ENCODE measurements at places on chromosomes 4 and X.

GRCh38 chr4:87035881-87036509 lies 101.2 kb downstream of the AFF1 start:
- no peak for DNase-seq

- DNase-seq, result no peak
These were observed 5.3 kb downstream of the SLC16A2 start for GRCh38 chrX:74426615-74427014.

GRCh38 chr4:118743867-118744266 lies 58.7 kb downstream of the METTL14 start:
- no peak for DNase-seq

DNA sequence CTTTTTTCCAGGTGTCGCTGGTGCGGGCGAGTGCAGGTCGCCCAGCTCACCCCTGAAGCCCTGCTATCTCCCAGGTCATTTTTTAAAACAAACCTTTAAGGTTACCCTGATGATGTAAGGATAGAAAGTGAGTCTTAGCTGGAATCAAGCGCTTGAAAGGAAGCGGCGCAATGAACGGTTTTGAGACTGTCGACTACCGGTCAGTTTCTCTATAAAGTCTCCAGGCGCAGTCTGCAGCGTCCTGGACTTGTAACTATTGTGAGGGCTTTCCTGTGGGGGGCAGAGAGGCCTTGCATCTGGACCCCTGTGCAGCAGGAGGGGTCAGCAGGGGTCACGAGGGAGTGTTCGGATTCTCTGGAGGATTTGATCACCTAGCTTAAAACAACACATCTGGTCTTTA lies 1.6 kb downstream of the KIT start:
- no peak for DNase-seq

DNA sequence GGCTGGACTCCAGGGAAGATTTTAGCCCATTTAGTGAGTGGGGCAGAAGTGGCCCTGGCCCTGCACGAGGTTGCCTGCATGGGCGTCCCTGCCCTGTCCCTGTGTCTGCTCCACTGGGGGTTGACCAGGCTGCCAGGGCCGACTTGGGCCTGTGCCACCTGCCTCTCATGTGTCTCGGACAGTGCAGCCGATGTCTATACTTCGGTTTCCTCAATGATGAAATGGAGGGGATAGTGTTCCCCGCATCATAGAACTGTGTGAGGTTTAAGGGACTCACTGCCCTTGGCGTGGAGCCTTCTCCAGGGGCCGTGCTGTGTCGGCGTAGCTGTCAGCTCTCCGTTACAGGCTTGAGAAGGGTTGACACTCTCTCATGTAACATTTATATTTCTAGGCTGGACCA lies 27.0 kb upstream of the MSANTD1 start:
- DNase-seq, result no peak

GRCh38 chr4:108398836-108399235 lies 221.5 kb upstream of the RPL34 start:
- DNase-seq, result no peak

DNA sequence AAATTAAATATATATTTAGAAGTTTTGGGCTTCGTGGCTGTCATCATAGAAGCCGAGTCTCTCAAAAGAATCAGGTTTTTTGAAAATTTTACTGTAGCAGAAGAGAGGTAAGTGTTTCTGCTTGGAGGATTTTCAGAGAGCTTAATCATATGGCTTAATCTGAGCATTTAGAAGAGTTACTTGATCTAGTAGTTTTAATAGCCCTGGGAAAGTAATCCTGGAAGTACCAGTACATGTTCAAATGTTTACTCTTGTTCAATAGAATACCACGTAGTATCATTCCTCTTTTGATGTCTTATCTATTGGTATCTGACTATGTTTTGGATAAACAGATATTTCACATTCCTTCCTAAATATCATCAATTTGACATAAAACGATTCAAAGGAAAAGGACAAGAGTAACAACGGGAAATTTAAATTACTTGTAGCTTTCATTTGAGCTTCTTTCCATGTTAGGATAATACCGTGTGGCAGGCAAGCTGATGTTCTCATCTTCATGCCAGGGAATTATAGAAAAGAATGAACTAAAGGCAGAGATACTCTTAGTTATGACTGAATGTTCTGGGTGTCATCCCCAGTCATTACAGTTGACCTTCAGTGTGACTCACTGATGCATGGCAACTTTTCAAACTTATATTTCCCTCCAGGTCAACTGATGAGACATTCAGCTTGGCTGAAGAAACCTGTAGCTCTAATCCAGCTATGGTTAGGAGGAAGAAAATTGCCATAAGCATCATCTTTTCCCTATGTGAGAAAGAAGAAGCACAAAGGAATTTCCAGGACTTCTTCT lies 89.8 kb downstream of the FNIP2 start:
- DNase-seq, result no peak

DNA sequence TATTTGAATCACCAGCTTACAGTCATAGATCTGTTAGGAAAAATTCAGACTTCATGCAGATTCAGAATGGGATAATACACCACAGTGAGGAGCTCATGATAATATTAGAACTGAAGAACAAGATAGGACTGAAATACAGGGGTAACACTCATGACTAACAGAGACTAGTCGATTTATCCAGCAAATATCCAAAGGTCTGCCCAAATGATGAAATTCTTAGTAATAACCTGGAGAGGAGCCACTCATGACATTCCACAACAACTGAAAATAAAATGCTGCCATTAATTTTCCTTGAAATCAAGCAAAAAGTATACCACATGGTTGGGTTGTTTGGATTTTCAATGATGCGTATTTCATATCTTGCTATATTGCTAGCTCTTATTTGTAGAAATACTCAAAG lies 903.7 kb upstream of the ADGRL3 start:
- no peak for DNase-seq

- DNase-seq, result no peak
These were observed 310.9 kb downstream of the MID1IP1 start for GRCh38 chrX:39112143-39112542.

DNA sequence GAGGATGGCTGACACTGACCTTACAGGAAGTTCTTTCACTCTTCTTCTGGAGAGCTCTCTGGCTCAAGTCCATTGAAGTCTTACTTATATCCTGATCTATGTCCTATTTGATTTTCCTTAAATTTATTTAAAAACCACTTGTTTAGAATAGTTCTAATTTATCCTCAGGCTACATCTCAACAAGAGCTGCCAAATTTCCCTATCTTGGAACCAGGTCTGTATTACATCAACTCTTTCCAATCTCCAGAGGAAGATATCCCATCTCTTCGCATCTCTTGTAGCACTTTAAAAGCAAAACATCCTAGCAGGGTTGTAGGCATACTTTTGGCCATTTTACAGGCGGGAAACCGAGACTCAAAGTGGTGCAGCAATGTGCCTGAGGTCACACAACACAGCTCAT lies 290.5 kb upstream of the TEX13C start:
- no peak for DNase-seq

DNA sequence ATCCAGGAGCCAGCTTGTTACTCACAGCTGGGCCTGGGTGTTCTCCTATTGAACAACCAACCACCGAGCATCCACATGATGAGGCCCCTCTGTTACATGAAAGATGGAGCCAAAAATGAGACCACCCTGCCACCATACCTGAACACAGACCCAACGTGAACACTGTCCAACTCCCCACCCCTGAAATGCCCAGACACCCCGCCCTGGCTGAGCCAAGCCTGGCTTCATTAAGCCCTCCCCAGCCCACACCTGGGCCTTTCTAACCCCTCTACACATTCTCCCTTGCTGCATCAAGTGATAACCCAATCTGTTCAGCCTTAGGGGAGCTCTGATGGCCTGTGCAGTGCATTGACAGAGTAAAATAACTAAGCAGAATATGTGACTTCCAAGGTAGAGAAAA lies 80.7 kb downstream of the EVC start:
- no peak for DNase-seq

GRCh38 chr4:140111256-140111655 lies 42.7 kb downstream of the MAML3 start:
- DNase-seq, result no peak

GRCh38 chr4:148329751-148330150 lies 112.5 kb downstream of the NR3C2 start:
- no peak for DNase-seq

DNA sequence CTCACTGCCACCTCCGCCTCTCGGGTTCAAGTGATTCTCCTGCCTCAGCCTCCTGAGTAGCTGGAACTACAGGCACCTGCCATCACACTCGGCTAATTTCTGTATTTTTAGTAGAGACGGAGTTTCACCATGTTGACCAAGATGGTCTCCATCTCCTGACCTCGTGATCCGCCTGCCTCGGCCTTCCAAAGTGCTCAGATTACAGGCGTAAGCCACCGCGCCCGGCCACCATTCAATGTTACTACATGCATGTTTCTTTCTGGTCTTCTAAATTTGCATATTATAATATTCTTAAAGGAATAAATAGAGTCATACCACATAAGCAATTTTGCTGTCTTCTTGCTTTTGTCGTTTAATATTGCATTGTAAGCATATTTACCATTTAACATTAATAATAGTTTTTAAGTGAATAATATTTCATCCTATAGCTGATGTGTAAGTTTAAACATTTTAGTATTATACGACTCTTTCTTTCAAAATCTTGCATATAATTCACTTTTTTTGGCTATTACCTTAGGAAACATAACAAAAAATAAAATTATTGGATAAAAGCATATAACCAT lies 1270.4 kb downstream of the ADGRL3 start:
- DNase-seq, result no peak

GRCh38 chr4:2962614-2963174 lies 512 bp downstream of the NOP14 start:
- no peak for DNase-seq

DNA sequence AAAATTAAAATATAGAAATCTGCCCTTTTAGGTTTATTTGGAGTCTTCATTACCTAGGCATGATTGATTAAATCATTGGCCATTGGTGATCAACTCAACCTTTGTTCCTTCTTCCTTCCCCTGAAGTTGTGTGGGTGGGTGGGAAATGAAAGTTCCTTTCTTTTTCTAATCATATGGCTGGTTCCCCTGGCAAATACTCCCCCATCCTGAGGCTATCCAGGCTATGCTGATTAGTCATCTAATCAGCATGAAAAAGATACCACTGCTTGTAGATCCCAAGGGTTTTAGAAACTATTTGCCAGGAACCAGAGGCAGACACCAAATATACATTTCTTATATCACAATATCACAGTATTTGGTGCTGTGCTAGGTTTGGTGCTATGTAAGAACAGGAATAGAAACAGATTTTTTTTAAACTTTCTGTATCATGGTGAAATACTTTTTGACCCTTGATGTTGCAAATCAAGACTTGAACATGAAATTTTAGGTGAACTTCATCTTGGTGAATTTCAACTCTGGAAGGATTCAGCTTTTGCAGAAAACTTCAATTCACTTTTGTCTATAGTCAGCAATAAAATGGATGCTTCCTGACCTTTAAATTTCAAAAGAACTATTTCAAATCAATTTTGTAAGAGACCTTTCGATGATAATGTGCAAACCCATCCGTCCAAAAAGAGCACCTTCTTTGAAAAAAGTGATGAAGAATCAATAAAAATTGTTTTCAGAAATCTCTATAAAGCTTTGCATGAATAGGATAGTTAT lies 71.1 kb downstream of the CCSER1 start:
- DNase-seq, result no peak

GRCh38 chrX:136752796-136753195 lies 27.9 kb downstream of the ARHGEF6 start:
- DNase-seq, result no peak

- DNase-seq, result no peak
These were observed 4.4 kb upstream of the SRPX start for GRCh38 chrX:38225093-38225492.

- DNase-seq, result no peak
These were observed 338.2 kb upstream of the GATB start for GRCh38 chr4:152099061-152099425.

DNA sequence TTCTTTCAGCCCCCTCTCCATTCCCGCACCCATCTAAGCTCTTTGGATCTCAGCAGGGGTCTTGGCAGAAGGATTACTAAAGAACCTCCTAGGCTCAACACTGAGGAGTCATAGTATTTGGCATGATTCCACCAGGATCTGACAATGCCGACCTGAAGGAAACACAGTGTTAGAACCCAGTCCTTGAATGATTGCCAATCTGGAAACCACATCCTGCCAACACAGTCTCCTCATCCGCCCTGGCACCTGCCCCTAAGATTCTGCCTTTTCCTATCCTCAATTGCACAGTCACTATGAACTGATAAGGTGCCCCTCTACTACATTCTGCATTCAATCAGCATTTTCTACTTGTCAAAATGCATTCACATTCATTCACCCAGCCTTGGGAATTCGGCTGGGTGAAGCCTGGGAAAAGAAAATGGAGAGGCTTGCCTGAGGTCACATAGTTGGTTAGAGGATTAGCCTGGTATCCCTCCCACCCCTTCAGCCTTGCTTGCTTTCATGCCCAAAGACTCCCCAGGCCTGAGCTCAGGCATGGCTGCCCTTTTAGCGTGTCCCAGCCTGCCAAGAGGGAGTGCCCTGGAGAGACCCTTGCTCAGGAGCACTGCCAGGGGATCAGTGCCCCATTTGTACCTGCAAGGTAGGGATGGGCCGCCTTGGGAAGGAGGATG lies 2.2 kb upstream of the CLDN2 start:
- peak; percentile 19 for DNase-seq

GRCh38 chrX:53684415-53685192 lies 1.9 kb downstream of the HUWE1 start:
- no peak for DNase-seq

DNA sequence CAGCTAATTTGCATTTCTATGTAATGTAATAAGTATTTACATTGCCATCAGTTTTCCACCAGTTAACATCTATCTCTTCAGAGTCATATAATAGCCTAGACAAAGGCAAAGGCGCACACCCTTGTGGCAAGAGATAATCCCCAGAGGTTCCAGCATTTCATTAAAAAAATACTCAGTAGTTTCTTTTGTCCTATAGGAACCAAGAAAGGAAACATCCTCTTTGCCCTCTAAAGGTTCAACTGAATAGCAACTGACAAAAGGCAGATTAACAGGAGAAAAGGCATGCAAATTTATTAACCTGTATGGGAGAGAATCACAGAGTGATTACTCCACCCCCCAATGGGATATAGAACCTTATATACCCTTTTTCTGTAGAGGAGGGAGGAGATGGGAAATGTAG lies 48.4 kb downstream of the MAGEB17 start:
- no peak for DNase-seq

DNA sequence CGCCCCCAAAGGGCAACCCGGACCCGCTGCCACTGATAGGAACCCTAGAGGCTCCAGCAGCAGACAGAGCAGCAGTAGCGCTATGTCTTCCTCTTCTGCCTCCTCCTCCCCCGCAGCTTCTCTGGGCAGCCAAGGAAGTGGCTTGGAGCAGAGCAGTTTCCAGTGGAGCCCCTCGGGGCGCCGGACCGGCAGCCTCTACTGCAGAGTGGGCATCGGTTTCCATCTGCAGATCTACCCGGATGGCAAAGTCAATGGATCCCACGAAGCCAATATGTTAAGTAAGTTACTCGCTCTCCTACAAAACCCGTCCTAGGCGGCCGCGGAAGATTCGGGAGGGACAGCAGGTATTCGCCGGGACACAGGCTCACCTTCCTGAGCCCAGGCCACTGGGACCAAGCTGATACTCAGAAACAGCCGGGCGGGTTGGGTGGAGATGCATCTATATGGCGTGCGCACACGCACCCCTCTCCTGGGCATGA lies 477 bp downstream of the FGF5 start:
- no peak for DNase-seq

GRCh38 chr4:13985837-13986236 lies 358.3 kb upstream of the BOD1L1 start:
- no peak for DNase-seq

GRCh38 chr4:96120206-96120605 lies 280.3 kb downstream of the PDHA2 start:
- no peak for DNase-seq
